ENCODE measurements at places on chromosomes 12 and 14.
A peak's percentile ranks its signal among the peaks of the same experiment; 100 is the strongest.

DNA sequence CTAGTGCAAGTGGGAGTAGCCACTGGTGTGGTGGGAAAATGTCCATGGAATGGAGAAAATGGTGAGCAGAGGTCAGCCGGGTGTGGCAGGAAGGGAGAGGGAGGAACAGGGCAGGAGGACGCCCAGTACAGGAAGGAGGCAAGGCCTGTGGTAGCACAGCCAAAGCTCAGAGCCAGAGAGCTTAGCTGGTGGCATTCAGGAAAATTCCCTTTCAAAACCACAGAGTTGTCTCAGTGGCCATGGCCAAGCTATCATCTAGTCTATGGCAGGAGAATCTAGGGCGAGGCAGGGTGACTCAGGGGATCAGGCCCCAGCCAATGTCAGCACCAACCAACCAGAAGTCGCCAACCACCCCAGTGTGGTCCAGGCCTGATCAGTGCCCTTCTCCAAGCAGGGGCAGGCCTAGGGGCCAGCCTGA is 67.7 kb upstream of the DDX11 start:
- DNase-seq: peak; percentile 31

- no peak for DNase-seq
Measured at GRCh38 chr12:130008241-130008640, 104.4 kb upstream of the TMEM132D start.

DNA sequence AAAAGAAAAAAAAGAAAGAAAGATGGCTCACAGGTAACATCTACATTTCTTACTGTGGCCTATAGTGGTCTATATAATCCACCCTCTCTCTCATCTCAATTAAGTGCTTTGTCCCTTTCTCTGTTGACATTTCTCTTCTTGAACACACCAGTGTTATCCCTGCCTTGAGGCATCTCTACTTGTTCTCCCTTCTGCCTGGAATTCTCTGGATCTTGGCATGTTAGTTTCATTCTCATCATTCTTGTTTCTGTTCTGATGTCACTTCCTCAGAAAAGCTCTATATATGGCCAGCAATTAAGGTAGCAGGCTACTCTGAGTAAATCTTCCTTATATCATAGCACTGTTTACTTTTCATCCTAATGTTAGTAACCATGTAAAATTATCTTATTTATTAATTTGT is 155.7 kb upstream of the PDZRN4 start:
- DNase-seq: no peak

GRCh38 chr14:75283162-75283832 is 4.7 kb downstream of the FOS start:
- peak; percentile 70 for DNase-seq

GRCh38 chr14:54690887-54691286 is 124.0 kb downstream of the SAMD4A start:
- DNase-seq: no peak

GRCh38 chr12:39404000-39404399 is 38.9 kb downstream of the KIF21A start:
- DNase-seq: no peak

- DNase-seq: peak; percentile 73
Measured at GRCh38 chr14:70027785-70028428, 148.7 kb downstream of the SMOC1 start.

DNA sequence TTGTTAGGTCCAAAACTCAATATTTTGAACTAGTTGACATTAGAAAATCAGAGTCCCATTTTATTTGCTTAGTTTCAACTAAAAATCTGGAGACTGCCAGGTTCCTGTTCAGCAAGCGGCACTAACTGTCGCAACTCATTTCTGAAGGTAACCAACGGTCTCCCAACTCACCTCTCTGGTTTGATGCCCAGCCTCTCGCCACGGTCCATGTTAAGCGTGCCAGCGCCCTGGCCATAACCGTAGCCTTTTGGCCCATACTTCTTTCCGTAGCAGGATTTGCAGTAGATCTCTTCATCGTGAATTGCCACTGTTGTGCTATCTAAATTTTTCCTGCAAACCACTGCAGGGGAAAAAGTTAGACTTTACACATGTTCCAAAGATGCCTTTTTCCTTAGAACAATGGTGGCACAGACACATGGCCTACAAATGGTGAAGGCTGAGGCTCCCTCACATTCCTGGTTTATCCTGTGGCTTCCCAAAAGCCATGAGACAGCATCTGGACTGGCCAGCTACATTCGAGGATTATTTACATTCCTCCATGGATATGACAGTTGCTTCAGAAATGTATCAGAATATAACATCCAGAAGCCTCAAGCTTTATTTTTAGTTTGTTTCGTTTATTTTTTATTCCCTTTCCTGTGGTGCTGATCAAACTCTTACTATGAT is 15.7 kb downstream of the CSRP2 start:
- DNase-seq: no peak

- no peak for DNase-seq
Measured at GRCh38 chr14:88269806-88270420, 53.2 kb downstream of the KCNK10 start.

DNA sequence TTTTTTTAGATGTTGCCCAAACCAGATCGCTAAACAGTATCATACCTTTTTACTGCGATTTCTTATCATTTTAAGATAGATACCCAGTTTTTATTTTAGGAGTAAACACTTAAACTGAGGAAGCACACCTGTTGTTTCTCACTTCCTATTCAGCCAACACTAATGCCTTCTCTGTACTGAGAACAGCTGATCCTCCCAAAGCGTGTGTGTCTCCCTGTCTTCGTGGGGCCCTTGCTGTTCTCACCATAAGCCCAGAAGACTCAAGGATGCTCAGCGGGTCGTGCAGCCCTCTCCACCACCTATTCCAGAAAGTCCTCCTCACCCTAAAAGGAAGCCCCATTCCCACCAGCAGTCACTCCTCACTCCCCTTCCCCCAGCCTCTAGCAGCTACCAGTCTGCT is 14.8 kb downstream of the PPP2R5C start:
- no peak for DNase-seq

- DNase-seq: peak; percentile 34
Measured at GRCh38 chr12:114166362-114166761, 200.2 kb upstream of the RBM19 start.

DNA sequence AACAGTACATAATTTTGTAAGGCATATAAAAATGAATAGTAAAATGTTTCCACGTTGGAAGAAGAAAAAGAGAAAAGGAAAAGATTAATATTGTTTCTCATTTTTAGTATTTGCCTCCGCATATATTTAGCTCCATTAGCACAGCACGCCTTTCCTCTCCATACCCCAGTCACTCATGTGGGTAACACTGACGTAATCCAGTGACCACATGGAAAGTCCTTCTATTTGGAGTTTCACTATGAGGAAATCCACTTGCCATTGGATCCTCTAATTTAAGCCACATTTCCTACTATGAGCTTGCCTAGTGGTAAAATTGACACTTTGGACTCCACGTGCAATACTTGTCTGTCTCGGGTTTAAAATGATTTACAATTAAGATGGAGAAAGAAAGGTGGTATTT is 5.7 kb upstream of the SLCO1A2 start:
- no peak for DNase-seq

DNA sequence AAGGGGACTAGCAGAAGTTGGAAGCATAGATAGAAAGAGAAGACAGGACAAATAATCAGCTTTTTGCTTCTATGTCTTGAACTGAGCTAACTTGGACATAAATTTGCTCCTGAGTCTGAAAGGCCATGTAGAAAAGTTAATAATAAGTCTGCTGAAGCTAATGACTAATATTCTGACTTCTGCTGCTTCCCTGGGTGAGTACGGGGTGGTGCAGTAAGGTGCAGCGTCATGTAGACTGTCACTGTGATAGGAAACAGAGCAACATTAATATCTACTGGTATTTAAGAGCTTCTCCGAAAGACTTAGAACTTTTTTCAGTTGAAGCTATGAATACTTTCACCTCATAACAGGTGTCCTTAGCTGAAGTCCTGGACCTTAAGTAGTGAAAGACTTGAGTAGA is 34.1 kb upstream of the CPM start:
- no peak for DNase-seq

DNA sequence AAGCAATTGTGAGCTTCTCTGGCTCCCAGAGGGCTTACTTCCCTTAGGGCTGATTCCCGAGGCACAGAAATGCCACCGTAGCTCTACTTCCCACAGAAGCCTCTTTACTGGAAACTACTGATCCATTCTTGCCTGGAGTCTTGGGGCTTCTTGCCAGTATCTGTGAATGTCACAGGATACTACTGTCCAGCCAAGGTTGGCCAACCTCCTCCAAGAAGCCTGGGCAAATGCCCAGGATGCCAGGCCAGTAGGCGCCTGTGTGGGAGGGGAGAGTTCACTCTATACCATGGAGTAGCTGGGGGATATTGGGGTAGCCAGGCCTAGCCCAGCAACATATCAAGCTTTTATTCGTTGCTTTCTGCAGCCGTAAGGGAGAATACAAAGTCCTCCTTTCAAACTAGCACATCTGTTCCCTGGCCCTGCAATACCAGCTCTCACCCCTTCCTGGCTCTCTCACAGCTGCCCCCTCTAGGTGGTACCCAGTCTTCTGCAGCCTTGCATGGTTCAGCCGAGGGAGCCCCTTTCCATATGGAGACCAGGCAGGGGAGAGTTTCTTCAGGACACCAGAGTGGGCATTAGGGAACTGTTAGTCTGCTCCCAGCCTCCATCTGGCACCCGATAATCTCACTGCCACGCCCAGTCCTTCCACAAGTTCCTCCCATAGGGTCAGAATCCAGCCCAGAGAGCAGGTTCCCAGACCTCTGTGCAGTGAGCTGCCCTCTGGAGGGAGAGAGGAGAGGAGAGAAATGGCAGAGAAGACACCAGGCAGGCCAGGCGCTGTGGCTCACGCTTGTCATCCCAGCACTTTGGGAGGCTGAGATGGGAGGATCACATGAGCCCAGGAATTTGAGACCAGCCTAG is 24.3 kb upstream of the PLEK2 start:
- no peak for DNase-seq

DNA sequence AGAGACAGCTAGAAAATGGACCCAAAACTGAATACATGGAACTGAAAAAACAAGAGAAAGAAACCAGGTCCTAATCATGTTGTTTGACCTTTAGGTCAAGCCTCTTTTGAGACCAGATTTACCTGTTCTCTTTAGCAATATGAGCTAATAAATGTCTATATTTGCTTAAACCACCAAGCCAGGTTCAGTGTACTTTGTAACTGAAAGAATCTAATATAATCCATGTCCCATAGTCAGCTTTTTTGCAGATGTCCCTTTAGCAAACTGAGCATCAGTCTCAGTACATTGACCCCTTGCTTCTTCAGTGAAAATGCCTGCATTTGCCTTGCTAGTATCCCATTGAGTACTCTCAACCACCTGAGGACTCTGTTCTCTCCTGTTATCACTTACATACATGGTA is 61.7 kb downstream of the PLCZ1 start:
- DNase-seq: no peak

GRCh38 chr12:91889910-91890309 is 255.7 kb downstream of the BTG1 start:
- DNase-seq: no peak

GRCh38 chr12:58079806-58080205 is 138.4 kb downstream of the ATP23 start:
- no peak for DNase-seq

DNA sequence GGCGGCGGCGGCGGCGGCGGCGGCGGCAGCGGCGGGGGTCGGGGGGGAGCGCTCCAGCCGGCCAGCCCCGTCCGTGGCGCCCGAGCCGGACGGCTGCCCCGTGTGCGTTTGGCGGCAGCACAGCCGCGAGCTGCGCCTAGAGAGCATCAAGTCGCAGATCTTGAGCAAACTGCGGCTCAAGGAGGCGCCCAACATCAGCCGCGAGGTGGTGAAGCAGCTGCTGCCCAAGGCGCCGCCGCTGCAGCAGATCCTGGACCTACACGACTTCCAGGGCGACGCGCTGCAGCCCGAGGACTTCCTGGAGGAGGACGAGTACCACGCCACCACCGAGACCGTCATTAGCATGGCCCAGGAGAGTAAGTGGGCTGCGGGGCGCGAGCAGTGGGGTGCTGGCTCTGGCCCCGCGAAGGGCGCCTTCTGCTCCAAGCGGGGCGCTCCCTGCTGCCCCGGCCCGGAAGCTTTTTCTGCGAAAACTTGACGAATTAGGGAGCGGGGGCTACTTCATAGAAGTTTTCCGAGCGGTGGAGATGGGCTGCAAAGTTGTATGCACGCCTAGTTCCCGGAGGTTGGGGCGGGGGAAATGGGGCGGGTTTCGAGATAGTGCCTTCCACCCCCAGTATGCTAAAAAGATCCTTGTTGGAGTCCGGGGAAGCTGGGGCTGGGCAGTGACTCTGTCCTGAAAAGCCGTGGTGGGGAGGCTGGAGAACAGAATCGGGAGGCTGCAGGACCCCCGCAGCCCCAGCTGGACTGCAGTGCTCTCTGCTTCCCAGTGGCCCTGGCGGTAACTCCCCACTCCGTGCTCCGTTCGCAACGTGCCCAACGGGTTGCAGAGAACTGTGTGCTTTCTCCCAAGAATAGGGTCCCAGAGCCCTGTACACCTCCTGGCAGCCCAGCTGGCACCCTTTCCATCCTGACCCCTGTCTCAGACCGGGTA is 751 bp downstream of the GDF11 start:
- peak; percentile 79 for DNase-seq

DNA sequence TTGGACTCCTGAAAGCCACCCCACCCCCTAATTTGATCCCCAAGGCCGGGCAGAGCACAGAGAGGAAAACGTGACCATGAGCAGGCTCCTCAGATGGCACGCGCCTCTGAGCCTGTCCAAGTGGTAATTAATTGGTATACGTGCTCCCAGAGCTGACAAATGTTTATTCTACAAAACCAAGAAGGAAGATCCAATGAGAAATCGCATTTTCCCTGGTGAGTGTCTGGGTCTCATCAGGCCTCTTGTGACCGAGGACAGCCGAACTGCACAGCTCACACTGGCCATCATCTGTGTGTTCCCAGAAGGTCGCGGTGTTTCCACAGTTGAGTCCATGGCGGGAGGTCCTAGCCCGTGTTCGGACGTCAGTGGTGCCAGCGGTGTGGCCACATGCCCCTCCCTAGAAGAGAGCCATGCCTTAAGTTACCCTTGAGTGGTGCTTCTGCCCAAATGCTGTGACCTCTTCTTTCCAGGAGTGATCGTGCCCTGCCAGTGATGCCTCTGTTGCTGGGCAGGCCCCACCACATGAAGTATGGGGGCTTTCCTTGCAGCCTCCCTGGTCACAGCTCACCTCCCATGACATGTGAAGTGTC is 317.5 kb upstream of the RTL1 start:
- DNase-seq: no peak

- DNase-seq: no peak
Measured at GRCh38 chr14:95222151-95222631, 64.9 kb upstream of the DICER1 start.

GRCh38 chr14:55446833-55447232 is 6.4 kb upstream of the TBPL2 start:
- no peak for DNase-seq

- DNase-seq: peak; percentile 78
Measured at GRCh38 chr14:31251028-31251958, 43.7 kb upstream of the HECTD1 start.

DNA sequence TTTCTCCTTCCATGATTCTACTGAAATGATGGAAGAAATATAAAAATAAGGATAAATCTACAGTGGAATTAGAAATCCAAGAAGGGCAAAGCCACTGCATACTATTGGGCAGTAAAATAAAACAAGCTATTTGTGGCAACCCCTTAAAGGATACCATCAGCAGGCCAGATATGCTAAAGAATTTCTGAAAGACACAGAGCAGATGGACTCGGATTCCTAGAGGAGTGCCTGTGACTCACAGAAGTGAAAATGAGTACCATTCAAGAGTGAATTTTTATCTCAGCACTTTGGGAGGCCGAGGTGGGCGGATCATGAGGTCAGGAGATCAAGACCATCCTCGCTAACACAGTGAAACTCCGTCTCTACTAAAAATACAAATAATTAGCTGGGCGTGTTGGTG is 318.1 kb downstream of the LRIG3 start:
- no peak for DNase-seq

- no peak for DNase-seq
Measured at GRCh38 chr12:613996-614395, 49.2 kb downstream of the NINJ2 start.

- DNase-seq: peak; percentile 94
Measured at GRCh38 chr14:78005325-78005724, 164.8 kb upstream of the NRXN3 start.

All from hematopoietic multipotent progenitor cell treated with erythropoietin and hydrocortisone succinate and interleukin-3 and kit ligand, for 6 days (in vitro differentiated cells).